Endothelial cell (in vitro differentiated cells): ENCODE measurements at places on chromosomes 3 and 15.
A peak's percentile ranks its signal among the peaks of the same experiment; 100 is the strongest.

- DNase-seq, result no peak
Measured at GRCh38 chr3:13113346-13114330, 40.4 kb upstream of the IQSEC1 start.

GRCh38 chr3:155595371-155595770 lies 149.5 kb downstream of the PLCH1 start:
- no peak for DNase-seq

GRCh38 chr3:62873451-62873760 lies 1.8 kb downstream of the CADPS start:
- no peak for DNase-seq

DNA sequence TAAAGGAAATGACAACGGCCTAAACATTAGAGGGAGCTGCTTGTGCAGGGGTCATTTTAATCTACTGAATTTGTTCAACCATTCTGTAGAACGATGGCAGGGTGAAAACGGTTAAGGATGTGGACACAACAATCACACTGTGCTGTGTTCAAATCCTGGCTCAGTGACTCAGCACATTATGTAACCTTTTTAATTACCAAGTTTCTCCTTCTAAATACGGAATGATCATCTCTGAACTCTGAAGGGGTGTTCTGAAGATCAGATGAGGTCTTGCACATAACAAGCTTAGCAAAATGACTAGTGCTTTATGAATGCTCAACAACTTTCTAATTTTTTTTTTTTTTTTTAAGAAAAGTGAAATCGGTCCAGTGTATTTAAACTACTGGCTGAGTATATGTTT lies 592.8 kb downstream of the FOXP1 start:
- no peak for DNase-seq

- DNase-seq, result no peak
Measured at GRCh38 chr3:73225991-73226390, 164.5 kb downstream of the EBLN2 start.

GRCh38 chr15:75584121-75584520 lies 5.0 kb upstream of the PTPN9 start:
- no peak for DNase-seq

GRCh38 chr3:107753494-107753893 lies 230.7 kb downstream of the BBX start:
- DNase-seq, result peak; percentile 67

DNA sequence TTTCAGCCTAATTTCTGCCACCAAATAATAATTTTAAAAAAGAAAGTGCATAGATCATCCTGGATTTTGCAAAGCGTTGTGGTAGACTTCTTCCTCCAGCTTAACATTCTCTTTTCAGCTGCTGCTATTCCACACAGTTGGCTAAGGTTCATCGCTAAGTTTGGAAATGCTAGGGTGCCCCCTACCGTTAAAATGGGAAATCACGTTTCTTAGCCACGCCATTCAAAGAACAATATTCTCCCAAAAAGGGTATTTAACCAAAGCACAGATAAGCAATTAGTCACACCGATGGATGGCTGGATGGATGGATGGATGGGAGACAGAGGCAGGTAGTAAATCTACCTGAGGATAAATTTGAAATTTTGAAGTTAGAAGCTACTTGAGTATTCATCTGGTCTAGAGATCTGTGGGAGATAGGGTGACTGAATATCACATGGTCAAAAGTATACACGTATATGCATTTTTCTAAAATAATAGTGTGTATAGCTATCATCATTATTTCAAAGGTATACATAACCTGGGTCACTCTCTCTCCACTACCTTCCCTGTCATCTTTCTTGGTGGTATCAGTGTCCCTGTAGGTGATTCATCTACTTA lies 67.2 kb downstream of the EFHB start:
- DNase-seq, result peak; percentile 65

DNA sequence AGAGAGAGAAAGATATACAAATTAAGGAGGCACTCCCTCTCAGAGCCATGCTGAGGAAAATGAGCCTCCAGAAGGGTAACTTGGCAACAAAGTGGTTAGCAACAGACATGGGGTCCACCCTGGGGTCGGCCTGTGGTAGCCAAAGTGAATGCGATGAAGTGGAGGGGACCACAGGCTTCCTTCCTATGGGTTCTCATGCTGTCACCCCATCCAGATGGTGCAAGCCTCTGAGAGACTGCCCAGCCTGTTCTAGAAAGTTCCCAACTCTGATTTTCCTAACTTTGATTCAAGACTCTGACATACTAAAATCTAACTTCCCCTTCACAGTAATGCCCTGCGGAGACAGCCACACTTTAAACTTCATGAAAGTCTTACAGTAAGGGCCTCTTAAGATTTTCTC lies 18.2 kb upstream of the LACTB start:
- DNase-seq, result no peak
